ENCODE measurements at places on chromosomes 5 and 9.

DNA sequence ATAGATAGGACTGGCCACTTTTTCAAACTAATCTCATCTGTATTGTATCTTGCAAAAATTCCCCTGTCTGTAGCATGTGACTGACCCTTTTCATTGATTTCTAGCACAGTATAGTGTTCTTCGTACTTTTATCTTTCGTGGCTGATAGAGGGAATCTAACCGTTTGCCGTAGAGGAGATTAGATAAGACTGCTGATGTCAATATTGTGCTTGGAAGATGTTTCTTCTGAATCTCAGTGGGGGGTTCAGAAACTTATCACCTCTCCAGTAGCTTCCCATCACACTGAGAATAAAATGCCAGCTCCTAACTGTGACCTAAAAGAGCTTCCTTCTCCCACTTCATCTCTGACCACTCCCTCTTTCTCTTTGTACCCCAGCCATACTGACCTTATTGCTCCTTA lies 25.4 kb upstream of the ALDOB start:
- no peak for DNase-seq

GRCh38 chr9:119761812-119762211 lies 392.6 kb upstream of the BRINP1 start:
- no peak for DNase-seq

DNA sequence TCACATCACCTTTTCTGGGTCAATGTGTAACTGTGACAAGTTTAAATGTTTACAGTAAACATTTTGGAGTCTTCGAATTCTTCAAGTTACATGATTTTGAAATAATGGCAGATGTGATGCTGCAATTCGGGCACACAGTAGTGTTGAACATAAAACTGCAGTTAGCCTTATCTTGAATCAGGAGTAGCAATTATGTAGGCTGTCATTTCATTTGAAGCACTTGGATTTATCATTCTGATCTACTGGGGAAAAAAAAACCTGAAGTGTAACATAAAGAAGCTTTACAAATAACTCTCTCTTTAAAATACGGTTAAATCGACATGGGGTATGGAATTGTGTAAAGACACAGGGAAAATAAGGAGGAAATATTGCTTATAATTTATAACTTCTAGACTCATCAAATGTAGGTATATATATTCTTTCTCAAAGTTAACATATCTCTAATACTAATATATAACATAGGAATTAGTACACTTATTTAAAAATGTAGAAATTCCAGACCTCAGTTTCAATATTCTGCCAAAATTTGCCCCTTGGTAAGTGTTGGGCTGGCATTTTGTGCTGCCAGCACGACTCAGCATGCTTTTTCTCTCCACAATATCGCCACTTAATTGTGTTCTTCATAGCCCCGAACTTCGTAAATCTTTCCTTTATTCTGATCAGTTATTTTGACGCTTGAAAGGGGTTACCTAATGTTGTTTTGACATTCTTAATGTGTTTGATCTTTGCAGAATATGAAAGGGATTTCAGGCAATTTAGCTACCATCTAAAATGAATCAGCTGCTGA lies 226.7 kb downstream of the PRR16 start:
- DNase-seq: no peak

- DNase-seq: no peak
Measured at GRCh38 chr5:163880302-163880701, 374.9 kb downstream of the MAT2B start.

DNA sequence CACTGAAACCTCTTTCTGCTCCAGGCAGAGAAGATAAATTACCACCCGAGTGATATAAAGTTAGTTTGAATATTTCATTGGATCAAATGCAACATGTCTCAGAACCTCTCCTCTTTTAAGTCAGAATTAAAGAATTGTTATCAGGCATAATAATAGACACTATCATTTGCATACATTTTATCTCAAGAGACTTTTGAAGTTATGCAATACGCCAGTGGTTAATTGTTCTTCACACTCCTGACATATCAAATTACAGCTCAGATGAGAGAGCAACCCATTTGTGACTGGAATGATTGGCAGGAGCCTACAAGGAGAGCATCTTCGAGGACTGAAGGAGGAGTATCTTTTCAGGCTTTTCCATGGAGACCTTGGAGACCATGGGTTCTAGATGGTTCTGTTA lies 452.2 kb downstream of the KDM4C start:
- DNase-seq: no peak

- DNase-seq: no peak
Measured at GRCh38 chr5:178785999-178786398, 55.5 kb upstream of the ZNF354A start.

DNA sequence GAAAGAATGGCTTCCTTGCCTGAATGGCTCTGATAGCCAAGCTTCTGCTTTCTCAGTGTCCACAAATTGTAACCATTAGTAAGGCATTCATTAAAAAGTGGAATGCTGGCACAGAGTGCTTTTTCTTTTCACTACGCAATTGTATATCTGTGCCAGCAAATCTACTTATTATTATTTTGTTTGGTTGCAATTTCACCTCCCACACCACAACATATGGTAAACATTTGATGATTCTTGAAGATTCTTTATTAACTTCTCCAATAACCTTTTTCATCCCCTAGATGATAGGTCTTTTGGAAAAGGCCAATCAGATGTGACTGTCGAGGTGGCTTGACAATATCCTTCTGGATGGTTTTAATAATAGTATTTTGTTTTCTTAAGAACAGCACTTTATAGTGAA lies 234.1 kb downstream of the TMEM38B start:
- no peak for DNase-seq

GRCh38 chr5:52801329-52801728 lies 13.6 kb downstream of the ITGA1 start:
- DNase-seq: peak; percentile 42

GRCh38 chr5:161299053-161299452 lies 247.5 kb downstream of the GABRB2 start:
- no peak for DNase-seq

GRCh38 chr5:166340039-166340438 lies 1951.4 kb upstream of the WWC1 start:
- DNase-seq: no peak

DNA sequence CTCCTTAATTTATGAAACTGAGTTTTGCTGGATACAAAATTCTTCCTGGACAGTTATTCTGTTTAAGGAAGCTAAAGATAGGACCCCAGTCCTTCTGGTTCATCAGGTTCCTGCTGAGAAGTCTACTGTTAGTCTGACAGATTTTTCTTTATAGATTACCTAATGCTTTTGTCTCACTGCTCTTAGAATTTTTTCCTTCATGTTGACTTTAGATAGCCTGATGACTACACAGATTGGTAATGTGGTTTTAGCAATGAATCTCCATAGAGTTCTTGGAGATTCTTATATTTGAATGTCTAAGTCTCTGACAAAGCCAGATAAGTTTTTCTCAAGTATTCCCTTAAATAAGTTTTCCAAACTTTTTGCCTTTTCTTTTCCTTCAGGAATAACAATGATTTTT lies 419.7 kb downstream of the CDH10 start:
- DNase-seq: no peak

DNA sequence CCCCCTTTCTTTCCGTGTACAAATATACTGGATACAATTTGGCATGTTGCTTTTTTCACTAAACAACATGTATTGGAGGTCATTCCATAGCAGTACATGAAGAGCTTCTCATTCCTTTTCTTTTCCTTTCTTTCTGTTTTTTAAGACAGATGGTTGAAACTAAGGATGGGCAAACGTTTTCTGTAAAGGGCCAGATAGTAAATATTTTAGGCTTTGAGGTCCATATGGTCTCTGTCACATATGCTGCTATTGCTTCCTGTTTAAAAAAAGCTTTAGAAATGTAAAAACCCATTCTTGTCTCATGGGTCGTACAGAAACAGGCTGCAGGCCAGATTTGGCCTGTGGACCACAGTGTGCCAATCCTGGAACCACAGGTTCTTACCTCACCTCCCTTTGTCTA lies 160.1 kb downstream of the ACER2 start:
- no peak for DNase-seq

GRCh38 chr5:95298651-95299050 lies 13.8 kb upstream of the MCTP1 start:
- no peak for DNase-seq

DNA sequence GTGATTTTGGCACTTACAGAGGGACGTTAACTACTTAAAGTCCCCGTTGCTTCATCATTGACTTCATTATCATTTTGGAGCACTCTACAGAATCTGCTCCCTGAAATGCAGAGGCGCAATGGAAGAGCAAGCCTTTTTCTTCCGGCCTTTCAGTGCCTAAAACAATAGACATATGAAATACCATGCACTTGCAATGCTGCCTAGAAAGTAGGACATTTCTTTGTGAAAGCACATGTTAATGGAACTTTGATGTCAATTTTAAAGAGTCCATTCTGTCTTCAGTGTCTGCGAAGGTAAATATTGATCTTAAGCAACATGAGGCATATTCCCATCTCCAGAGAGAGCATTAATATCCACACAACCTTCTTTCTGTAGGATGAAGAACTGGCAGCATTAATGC lies 36.3 kb downstream of the ITGA2 start:
- DNase-seq: no peak

- no peak for DNase-seq
Measured at GRCh38 chr5:56309262-56309826, 76.2 kb upstream of the ANKRD55 start.

- peak; percentile 41 for DNase-seq
Measured at GRCh38 chr9:95383845-95384244, 66.3 kb upstream of the FANCC start.

DNA sequence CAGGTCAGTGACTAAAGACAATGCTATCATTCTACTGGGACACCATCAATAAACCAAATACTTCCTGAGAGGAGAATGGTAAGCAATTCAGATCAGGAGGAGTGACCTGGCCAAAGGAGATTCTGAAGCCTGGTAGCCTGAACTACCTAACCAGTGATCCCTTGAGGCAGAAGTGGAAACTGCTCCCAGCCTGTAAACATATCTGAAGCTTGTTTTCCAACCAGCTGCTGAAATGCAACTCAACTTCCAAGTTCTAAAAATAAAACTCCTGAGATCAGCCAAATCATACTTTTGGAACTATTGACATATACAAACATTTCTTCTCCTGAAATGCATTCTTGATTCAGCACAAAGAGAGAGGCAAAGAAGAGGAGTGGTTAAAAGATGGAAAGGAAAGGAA lies 204.1 kb downstream of the EBF1 start:
- no peak for DNase-seq

- DNase-seq: peak; percentile 20
Measured at GRCh38 chr5:73729329-73729728, 103.3 kb downstream of the ARHGEF28 start.

- no peak for DNase-seq
Measured at GRCh38 chr5:5164163-5164562, 24.0 kb downstream of the ADAMTS16 start.

DNA sequence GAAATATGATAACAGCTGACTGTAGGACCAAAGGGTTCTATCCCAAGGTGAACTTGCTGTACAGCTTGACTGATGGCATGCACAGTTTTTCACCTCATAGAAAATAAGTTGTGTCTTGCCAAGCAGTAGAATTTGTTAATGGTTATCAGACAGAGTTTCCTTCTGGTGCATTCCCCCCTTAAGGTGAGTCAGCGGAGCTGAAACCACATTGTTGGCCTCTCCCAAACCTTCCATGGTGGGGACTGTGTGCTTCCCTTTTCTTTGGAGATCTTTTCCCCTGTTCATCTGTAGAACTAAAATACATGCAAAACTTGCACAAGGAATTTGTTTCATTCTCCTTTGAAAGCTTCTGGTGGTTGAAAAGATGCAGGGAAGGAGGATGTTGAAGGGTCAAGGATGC lies 179.8 kb downstream of the FGF1 start:
- DNase-seq: no peak

DNA sequence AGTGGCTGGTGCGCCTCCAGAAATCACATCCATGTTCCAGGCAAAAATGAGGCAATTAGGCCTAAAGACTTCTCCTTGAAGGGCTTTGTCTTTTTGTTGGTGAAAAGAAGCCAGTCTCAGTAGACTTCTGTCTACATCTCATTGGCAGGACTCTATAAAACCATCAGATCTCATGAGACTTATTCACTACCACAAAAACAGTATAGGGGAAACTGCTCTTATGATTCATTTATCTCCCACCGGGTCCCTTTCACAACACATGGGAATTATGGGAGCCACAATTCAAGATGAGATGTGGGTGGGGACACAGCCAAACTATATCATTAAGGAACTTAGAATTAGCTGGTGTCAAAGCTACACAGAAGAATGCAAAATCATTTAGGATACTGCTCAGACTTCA lies 77.7 kb upstream of the SNX2 start:
- DNase-seq: no peak

GRCh38 chr5:65481171-65481581 lies 544 bp downstream of the ADAMTS6 start:
- peak; percentile 36 for DNase-seq

DNA sequence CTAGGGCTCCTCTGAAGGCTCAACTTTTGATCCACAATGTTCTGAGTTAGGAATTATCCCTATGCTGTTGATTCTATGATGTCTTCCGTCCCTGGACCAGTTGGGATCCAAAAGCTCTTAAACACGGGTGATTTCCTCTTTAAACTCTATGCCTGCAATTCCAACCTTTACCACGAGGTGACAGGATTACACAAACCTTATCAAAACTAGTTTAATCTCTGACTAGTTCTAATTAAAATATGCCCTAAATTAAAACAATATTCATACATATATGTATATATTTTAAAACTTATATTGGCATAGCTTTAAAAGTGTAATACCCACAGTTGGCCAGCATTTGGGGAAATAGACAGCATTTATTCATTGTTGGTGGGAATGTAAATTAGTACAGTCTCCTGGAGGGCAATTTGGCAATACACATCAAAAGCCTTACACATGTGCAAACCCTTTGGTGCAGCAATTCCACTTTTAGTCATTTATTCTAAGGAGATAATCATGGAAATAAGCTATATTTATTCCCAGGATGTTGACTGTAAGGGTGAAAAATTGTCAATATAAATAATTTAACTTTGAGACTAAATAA lies 51.6 kb upstream of the PHYKPL start:
- DNase-seq: no peak

- DNase-seq: no peak
Measured at GRCh38 chr9:2307480-2307879, 292.3 kb downstream of the SMARCA2 start.

DNA sequence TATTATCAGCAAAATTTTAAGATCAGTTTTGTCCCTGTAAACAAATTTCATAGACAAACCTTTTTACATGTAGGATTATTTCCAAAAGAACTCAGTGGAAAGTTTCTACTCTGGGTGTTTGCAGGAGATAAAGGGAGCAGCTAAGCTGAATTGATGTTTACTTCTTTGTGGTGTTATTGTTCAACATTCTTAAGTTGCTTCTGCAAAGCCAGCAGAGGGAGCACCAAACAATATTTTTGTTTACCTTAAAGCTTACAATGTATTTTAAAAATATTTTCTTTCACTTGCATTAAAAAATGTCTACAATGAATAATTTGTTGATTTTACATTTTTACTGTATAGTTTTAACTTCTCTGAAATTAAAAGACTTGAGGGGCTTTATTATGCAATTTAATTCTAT lies 135.4 kb downstream of the ATG10 start:
- DNase-seq: peak; percentile 46

DNA sequence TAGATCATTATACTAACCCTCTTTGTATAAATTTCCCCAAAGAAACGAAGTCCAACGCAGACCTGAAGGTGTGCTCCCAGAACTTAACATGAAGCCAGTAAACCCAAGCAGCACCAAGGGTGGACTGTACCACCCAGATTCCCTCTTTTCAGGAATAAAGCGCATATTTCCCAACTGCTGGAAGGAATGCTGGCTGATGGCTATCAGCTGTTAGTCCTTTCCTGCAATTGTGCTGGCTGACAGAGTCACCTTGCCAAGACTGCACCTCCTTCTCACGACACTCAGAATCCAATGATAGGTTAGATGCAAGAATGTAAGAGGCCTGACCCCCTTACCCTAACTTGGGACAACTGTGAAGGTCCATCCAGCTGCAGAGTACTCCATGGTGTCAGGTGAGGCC lies 93.9 kb downstream of the MAPKAP1 start:
- no peak for DNase-seq

- no peak for DNase-seq
Measured at GRCh38 chr9:16561121-16561520, 309.3 kb downstream of the BNC2 start.
